Cerebellar cortex (tissue), 1 donor: ENCODE measurements at places on chromosomes 13 and 19.

DNA sequence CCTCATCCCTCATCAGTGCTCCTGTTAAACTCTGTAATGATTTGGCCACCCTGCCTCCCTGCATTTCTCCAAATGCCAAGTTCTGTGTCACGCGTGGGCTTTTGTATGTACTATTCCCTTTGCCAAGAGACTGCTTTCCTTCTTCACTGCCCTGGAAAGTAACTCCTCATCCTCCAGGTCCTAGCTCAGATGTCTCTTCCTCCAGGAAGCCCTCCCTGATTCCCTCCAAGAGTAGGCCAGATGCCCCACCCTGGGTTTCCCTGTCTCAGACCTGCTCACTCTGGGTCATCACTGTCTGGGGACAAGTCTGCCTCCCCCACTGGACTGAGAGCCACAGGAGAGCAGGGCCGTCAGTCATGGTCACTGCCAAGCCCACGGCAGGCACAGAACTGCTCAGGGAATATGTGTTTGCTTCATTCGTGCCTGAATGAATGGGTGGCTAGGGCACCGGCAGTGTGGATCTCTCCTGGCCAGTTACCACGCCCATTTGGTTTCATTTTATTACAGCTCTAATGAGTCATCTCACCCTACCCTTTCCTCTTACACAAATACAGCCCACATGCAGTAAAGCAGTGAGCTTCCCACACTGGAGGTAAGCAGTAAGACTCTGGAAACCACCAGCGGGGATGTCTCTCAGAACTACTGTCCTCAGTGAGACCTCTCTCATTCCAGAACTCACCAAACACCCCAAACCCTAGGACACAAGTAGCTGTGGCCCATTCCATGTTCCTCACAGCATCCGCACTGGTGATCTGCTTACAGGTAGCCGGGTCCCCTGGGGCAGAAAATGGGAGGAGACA is 12.1 kb upstream of the GPR4 start:
- no peak for DNase-seq

- DNase-seq: no peak
Observed at GRCh38 chr19:12345197-12345596, 11.8 kb upstream of the ZNF563 start.

- no peak for DNase-seq
Observed at GRCh38 chr19:18361646-18362045, 21.2 kb downstream of the PGPEP1 start.

DNA sequence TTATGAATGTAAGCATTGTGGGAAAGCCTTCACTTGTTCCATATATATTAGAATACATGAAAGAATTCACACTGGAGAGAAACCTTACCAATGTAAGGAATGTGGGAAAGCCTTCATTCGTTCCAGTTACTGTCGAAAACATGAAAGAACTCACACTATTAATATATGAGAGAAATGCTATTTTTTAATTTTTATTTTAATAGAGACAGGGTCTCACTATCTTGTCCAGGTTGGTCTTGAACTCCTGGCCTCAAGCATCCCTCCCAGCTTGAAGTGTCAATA is 7.0 kb upstream of the ZNF440 start:
- DNase-seq: no peak

DNA sequence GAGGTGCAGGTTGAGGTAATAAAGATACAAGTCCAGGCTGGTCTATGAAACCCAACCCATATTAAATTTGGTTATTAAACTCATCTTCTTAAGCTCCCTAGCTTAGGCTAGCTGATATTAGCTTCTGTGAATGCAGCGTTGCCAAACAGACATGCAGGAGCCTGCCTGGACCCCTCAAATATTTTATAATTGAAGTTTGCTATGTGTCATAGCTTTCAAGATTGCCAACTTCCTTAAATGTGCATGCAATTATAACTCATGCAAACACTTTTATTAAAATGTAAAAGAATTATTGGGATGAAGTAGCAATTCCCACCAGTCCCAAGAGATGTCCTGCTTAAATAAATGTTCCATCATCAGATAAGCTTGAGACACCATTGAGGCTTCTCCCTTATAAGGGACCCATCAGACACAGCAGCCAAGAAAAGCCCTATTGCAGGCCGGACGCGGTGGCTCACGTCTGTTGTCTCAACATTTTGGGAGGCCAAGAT is 51.3 kb downstream of the MBNL2 start:
- DNase-seq: no peak

DNA sequence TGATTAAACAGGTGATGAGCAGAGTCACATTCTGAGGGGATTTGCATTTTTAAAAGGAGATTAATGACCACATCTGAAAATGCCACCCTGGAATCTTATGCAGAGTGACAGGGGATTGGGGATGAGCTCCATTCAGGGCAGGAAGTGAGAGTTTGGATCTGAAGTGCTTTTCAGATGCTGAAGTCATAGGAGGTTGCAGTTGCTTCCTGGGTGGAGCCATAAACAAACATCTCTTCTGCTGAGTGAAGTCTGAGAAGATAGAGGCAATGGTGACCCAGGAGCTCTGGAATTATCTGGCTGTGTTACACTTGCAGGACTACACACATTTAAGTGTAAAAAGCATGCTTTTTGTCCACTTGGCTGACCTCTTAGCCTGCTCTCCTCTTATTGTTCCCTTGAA is 51.4 kb upstream of the PSG8 start:
- no peak for DNase-seq

GRCh38 chr13:40271931-40272775 is 394.3 kb downstream of the FOXO1 start:
- peak; percentile 26 for DNase-seq

DNA sequence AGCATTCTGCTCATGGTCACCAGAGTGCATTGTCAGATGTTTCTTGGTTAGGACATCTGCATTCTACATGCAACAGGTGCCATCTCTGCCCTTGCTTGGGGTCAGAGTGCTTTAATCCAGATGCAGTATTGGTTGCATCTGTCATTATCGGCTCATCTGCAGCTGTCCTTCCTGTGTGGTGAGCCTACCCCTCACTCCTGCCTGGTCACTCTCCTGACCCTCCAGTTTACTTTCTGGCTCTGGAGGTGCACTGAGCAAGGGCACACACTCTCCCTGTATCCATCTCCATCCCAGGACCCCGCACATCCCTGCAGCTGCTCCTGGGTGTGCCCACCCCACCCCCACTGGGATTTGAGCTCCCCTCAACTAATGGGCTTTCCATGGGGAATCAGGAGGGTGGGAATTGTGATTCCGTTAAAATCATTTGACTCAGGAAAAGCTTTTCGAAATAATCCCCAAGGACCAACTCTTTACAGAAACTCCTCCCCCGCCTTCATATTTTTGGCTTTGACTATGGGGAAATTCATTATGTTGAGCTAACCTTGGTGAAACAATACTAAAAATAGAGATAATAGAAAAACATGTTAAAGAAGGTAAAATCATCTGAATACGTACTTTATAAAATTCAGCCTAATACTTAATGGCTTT is 70.2 kb downstream of the COL4A2 start:
- no peak for DNase-seq

- DNase-seq: no peak
Observed at GRCh38 chr13:73522937-73523336, 464.1 kb downstream of the KLF5 start.

- peak; percentile 35 for DNase-seq
Observed at GRCh38 chr19:54325194-54325621, 12.2 kb upstream of the LILRA5 start.

GRCh38 chr13:38044067-38044466 is 174.5 kb upstream of the TRPC4 start:
- DNase-seq: no peak
